Stimulated activated CD4-positive, alpha-beta T cell treated with anti-CD3 and anti-CD28 coated beads, Interleukin-12 subunit alpha, Interleukin-12 subunit beta, amount 100 ng/mL, for 24 hours (primary cell): ENCODE measurements at places on chromosomes 11 and 22.

DNA sequence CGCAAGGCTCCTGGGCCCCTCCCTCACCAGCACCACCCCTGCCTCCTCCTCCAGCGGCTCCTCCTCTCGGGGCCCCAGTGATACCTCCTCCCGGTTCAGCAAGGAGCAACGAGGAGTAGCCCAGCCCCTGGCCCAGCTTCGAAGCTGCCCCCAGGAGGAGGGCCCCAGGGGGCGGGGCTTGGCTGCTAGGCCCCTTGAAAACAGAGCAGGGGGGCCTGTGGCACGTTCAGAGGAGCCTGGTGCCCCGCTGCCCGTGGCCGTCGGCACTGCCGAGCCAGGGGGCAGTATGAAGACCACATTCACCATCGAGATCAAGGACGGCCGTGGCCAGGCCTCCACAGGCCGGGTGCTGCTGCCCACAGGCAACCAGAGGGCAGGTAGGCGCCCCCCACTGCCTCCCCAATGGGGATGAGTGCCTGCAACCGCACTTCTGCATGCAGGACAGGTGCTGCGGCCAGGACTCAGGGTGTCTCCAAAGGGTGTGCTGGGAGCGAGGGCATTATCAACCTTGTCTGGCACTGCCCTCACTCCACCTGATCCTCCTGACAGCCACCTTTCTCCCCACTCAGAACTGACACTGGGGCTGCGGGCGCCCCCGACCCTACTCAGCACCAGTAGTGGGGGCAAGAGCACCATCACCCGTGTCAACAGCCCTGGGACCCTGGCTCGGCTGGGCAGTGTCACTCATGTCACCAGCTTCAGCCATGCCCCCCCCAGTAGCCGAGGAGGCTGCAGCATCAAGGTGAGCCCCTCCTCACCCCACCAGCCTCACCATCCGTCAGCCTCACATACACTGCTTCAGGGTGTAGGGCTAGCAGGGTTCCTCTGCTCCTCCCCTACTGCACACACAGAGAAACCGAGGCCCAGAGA is 10.2 kb downstream of the SMTN start:
- no peak for DNase-seq

DNA sequence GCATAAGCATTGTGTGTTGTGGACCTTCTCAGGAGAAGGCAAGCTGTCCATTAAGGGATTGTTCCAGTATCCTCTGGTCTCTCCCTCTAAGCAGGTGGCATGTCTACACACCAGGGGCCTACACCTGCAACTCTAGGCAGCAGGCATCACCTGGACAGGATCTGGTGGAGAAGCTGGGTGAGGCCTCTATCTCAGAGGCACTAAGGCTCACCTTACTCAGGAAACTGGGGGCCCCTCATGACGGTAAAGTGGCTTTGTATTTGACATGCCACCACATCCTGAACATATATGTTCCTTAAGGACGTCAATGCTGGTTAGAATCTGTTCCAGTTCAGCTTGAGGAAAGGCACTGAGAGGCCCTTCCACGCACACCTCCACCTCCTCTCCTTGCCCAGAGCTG is 891.3 kb downstream of the OPCML start:
- DNase-seq = no peak

DNA sequence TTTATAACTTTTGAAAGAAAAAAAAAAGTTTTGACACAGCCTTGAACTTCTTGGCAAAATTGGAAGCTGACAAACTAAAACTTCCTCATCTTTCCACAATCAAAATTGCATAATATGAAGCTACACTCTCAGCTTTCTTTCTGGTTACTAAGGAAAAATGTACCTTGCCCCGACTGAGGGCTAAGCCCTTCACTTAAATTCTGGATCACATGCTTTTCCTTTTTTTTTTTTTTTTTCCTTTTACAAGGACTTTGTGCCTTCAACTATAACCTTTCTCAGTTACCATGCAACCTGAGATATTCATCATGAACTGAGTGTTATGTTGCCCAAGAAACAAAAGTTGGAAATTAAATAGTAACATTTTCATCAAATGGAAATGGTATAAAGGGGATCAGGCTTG is 188.5 kb upstream of the CARD18 start:
- DNase-seq = no peak

GRCh38 chr22:36156119-36156514 is 4.4 kb downstream of the APOL3 start:
- no peak for DNase-seq

DNA sequence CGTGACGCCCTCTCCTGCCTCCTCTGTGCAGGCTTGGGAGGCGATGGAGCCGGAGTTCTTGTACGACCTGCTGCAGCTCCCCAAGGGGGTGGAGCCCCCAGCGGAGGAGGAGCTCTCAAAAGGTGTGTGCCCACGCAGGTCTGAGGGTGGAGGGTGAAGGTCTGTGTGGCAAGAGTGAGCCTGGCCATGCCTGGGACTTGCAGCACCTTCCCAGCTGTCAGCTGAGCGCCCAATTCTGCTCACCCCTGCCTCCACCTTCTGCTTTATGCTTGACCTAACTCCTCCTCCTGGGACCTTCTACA is 2.5 kb downstream of the PARVG start:
- no peak for DNase-seq

GRCh38 chr11:82634091-82634490 is 99.6 kb downstream of the FAM181B start:
- no peak for DNase-seq

DNA sequence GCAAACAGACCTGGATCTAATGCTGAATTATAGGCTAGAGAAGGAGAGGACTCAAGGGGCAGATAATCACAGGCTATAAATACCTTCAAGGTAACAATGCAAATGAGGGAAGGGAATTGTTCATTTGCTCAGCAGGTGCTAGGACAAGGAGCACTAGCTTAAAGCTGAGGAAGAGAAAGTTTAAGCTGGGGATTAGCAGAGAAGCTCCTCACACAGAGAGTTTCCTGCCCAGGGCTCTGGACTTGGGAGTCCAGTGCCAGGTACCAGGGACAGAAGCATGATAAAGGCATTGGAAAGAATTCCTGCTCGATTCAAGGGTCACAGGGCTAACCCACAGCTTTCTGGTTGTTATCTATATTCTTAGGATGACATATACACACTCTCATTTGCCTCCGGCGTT is 509.9 kb downstream of the NTM start:
- no peak for DNase-seq

GRCh38 chr11:132208477-132209055 is 838.2 kb downstream of the NTM start:
- no peak for DNase-seq
